ENCODE measurements at places on chromosomes 4 and X. TPM values are rescaled to one million over a fixed set of nuclear protein-coding genes. Genes with fewer than 3 reads are reported as not detected.

The SPON2 gene
- 0.64 TPM for total RNA-seq

The AWAT2 gene
- total RNA-seq, result not detected

The MAGEB5 gene
- not detected for total RNA-seq

The KIF4A gene
- total RNA-seq, result 13.6 TPM

The PDCL2 gene
- total RNA-seq, result not detected
